ENCODE measurements at places on chromosomes 1 and 21. TPM values are rescaled to one million over a fixed set of nuclear protein-coding genes. Genes with fewer than 3 reads are reported as not detected.
A peak's percentile ranks its signal among the peaks of the same experiment; 100 is the strongest.

- H3K27me3 ChIP-seq, result peaks cover 2% of the 10 kb centered on the region
- DNase-seq, result peak; percentile 99
- peak within 1 kb of the TSS; percentile 92 for H3K27ac ChIP-seq
- peaks cover 9% of the 10 kb centered on the region for H3K36me3 ChIP-seq
Observed at GRCh38 chr1:3624200-3625136, at the start of gene TPRG1L. Gene TPRG1L, plus strand, starts transcription at chr1:3625015. Its CDS starts 58 bp downstream, at chr1:3625073.

DNA sequence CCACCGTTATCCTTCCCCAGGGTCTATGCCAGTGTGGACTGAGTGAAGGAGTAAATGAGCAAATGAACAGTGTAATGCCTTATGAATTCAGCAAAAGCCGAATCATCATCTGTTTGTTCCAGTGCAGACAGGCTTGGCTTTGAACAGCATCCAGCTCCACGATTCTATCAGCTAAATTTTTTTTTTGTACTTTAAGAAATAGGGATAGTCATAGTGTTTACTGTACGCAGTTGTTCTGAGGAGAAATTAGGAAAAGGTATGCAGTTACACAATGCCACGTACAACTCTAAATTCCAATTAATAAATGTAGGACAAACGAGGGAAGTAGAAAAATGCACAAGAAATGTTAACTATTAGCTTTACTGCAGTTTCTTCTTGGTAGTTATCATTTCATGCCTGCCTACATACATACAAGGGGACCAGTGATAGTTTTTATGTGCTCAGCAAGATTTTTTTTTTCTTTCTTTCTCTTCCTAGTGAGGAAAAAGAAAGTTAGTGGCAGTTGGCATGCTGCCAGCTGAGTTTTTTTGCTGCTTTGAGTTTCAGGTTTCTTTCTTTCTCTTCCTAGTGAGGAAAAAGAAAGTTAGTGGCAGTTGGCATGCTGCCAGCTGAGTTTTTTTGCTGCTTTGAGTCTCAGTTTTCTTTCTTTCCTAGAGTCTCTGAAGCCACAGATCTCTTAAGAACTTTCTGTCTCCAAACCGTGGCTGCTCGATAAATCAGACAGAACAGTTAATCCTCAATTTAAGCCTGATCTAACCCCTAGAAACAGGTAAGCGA lies at the start of gene IFI44L:
Gene IFI44L, plus strand, starts transcription at position 646 of the 777 bp plus-strand sequence. CDS start 7,468 bp downstream, outside the sequence.
- peaks cover 41% of the 10 kb centered on the region for H3K4me1 ChIP-seq
- H3K4me3 ChIP-seq, result peak within 1 kb of the TSS; percentile 62
- no peak for DNase-seq
- no peaks in the 10 kb centered on the region for H3K36me3 ChIP-seq

- DNase-seq, result no peak
- peak overlapping the region; percentile 87 for H3K4me3 ChIP-seq
- peaks cover 20% of the 10 kb centered on the region for H3K4me1 ChIP-seq
- peaks cover 9% of the 10 kb centered on the region for H3K27me3 ChIP-seq
- H3K36me3 ChIP-seq, result peaks cover 10% of the 10 kb centered on the region
Observed at GRCh38 chr1:222618880-222619596, 1.1 kb downstream of the MIA3 start.

DNA sequence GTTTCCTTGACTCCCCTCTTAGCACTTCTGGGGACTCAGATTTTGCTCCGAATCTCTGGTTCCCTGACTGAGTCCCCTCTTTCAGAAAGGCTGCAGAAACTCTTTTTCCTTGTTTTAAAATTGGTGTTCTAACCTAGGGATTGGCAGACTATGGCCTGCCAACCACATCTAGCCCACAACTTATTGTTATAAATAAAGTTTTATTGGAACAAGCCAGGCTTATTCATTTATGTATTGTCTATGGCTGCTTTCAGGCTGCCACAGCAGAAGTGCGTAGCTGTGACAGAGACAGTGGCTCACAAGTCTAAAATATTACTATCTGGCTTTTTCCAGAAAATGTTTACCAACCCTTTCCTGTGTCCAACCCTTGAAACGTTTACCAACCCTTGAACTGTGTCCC lies 81.7 kb downstream of the IER5 start:
- H3K36me3 ChIP-seq, result no peaks in the 10 kb centered on the region
- H3K4me3 ChIP-seq, result no peak overlapping the region
- H3K27me3 ChIP-seq, result peaks cover 8% of the 10 kb centered on the region
- peaks cover 3% of the 10 kb centered on the region for H3K4me1 ChIP-seq
- no peak overlapping the region for H3K27ac ChIP-seq

DNA sequence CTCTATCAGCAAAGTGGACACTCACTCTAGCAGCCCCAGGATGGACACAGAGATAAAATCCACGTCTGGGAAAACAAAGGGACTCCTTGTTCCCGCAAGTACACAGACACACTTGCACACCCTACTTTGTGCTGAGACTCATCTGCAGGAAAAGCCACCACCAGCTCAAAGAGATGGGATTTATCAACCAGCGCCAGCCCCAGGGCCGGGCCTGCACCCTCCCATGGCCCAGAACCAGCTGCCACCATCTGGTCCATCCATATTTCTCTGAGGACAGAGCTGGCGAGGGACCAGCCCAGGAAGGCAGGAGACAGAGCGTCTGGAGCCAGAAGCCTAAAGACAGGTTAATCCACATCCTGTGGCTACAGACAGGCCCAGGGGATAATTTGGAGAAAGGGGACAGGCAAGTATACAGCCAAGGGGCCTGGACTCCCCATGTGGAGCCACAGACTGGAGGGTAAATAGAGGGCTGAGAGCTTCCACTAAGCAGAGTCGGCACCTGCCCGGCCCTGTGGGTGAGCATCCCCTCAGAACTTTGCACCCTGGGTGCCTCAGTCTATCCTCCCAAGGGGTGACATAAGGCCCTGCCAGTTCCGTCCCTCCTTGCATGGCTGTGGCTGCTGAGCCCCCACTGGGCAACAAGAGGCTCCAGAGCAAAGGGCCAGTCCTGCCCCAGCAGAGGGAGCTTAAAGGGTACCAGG lies 233.9 kb downstream of the PTPRU start:
- H3K27ac ChIP-seq, result no peak overlapping the region
- no peaks in the 10 kb centered on the region for H3K36me3 ChIP-seq
- H3K4me3 ChIP-seq, result no peak overlapping the region
- DNase-seq, result no peak

DNA sequence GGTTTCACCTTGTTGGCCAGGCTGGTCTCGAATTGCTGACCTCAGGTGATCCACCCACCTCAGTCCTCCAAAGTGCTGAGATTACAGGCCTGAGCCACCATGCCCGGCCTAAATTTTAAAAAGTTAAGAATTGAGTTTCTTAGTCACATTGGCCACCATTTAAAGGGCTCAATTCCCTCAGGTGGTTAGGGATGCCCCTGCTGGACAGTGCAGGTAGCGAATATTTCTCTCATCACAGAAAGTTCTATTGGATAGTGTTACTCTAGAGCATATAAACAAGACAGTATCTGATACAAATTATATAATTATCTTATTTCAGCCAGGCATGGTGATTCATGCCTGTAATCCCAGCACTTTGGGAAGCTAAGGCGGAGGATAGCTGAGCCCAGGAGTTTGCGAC lies 320.2 kb downstream of the ZP4 start:
- H3K27ac ChIP-seq, result no peak overlapping the region
- H3K27me3 ChIP-seq, result peaks cover 7% of the 10 kb centered on the region
- no peaks in the 10 kb centered on the region for H3K36me3 ChIP-seq
- no peak overlapping the region for H3K4me3 ChIP-seq
- H3K4me1 ChIP-seq, result no peaks in the 10 kb centered on the region

- DNase-seq, result no peak
- no peaks in the 10 kb centered on the region for H3K36me3 ChIP-seq
- H3K4me1 ChIP-seq, result peaks cover 24% of the 10 kb centered on the region
- no peak overlapping the region for H3K27ac ChIP-seq
- H3K27me3 ChIP-seq, result no peaks in the 10 kb centered on the region
Observed at GRCh38 chr1:98098473-98098872, 177.6 kb upstream of the DPYD start.

DNA sequence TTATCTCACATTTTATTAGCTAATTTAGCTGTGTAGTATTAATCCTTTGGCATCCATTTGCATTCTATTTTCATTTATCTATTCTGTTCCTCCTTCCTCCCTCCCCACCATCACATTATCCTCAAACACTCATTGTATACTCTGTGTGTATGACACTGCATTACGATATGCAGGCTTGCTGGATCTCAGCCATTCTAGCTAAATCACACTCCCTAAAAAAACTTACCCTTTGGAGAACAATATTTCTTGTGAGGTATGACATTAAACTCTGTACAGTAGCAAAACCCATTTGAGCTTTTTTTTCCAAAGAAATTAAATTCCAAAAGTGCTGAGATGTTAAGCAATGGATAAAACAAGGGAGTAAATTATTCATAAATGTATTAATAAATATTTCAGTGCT lies 11.4 kb upstream of the RAB3GAP2 start:
- H3K4me1 ChIP-seq, result no peaks in the 10 kb centered on the region
- no peak overlapping the region for H3K4me3 ChIP-seq
- no peaks in the 10 kb centered on the region for H3K36me3 ChIP-seq
- H3K27ac ChIP-seq, result no peak overlapping the region
- DNase-seq, result no peak

- DNase-seq, result peak; percentile 69
- no peak overlapping the region for H3K4me3 ChIP-seq
- H3K4me1 ChIP-seq, result no peaks in the 10 kb centered on the region
- H3K27me3 ChIP-seq, result peaks cover 2% of the 10 kb centered on the region
Observed at GRCh38 chr1:190809312-190809711, 331.6 kb upstream of the BRINP3 start.

DNA sequence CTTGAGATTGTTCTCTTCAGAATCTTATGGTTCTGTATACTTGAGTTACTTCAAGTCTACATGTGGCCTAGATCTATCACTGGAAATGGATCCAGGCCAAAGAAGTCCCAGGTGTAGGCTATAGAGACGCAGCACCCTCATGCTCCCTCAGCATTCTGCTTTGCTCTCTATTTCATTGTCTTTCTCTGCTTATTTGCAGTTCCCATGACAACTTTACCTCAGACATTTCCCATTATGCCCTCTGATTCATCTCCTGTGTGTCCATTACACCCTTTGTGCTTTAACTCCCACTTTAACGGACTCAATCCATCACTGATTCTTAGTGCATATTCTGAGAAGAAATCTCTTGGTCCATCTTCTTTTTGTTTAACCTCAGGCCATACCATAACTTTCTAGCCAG lies 236.9 kb upstream of the NRIP1 start:
- no peak for DNase-seq
- H3K27ac ChIP-seq, result no peak overlapping the region
- no peaks in the 10 kb centered on the region for H3K36me3 ChIP-seq
- peaks cover 10% of the 10 kb centered on the region for H3K4me1 ChIP-seq
- H3K27me3 ChIP-seq, result no peaks in the 10 kb centered on the region
- H3K4me3 ChIP-seq, result no peak overlapping the region

DNA sequence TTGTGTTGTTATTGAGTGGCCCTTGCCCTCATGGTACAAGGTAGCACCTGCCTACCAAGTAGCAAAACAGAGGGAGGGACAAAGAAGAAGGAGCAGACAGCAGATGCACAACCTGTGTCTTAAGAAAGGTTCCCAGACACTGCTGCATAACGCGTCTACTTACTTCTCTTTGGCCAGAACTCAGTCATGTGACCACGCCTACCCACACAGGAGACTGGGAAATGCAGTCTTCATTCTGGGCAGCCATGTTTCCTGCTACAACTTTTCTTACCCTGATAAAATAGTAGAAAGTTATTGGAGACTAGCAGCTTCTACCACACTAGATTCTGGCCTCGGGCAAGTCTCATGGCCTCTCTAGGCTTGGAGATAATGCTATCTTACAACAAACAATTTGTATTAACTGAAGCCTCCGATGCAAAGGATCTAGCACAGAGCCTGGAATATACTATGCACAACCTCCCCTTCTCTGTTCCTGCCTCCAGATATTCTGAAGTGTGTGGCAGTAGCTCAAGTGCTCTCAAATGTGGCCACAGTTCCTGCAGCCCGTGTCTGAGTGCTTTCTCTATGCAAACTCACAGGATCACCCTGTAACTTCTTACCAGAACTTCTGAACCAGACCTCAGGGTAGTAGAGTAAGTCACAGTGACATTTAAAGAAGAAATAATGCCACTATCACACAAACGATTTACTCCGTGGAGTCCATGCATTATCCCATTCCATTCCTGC lies 34.1 kb upstream of the BTG2 start:
- H3K4me1 ChIP-seq, result peaks cover 32% of the 10 kb centered on the region
- H3K27me3 ChIP-seq, result no peaks in the 10 kb centered on the region
- no peak for DNase-seq

DNA sequence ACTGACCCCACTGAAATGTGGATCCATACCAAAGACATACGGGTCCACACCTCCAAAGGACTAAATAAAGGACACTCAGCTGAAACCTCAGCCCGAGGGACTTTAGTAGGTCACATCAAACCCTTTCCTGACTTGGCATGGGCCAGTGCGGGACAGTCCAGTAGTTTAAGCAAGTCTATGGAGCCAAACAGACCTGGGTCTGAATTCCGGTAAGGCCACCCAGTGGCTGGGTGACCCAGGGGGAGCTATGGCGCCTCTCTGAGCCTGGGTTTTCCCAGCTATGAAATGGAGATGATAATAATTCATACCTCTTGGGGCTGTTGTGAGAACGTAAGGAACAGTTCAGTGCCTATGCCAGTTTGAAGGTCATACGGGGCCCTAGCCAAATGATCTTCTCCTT lies 36.2 kb upstream of the ZBTB40 start:
- peaks cover 43% of the 10 kb centered on the region for H3K4me1 ChIP-seq
- no peak for DNase-seq
- no peak overlapping the region for H3K4me3 ChIP-seq
- H3K36me3 ChIP-seq, result peaks cover 3% of the 10 kb centered on the region

DNA sequence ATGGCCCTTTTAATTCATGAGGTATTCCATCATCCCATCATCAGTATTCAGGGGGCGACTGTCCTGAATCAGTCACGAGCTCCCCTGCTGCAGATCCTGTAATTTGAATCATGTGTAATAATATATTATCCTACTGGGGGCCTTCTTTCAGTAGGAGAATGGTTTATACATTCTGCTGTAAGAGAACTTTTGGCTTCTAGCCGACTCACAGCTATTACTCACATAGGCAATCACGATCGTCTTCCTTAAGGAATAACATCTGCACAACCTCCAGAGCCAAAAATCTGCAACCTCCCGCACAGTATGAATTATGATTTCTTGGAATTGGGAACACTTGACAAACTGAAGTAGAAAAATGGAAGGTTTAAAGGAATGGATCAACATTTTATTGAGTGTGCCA lies 343.0 kb downstream of the USP25 start:
- H3K36me3 ChIP-seq, result no peaks in the 10 kb centered on the region
- H3K4me3 ChIP-seq, result no peak overlapping the region
- H3K27ac ChIP-seq, result peak overlapping the region; percentile 30
- H3K27me3 ChIP-seq, result no peaks in the 10 kb centered on the region

GRCh38 chr21:43734131-43734927 lies 15.4 kb downstream of the PDXK start:
- H3K36me3 ChIP-seq, result peaks cover 10% of the 10 kb centered on the region
- H3K4me3 ChIP-seq, result peak overlapping the region; percentile 25
- H3K27ac ChIP-seq, result peak overlapping the region; percentile 89
- DNase-seq, result peak; percentile 92
- no peaks in the 10 kb centered on the region for H3K27me3 ChIP-seq

- H3K36me3 ChIP-seq, result peaks cover 49% of the 10 kb centered on the region
- no peak overlapping the region for H3K4me3 ChIP-seq
- H3K27ac ChIP-seq, result no peak overlapping the region
- DNase-seq, result no peak
Observed at GRCh38 chr1:228236744-228237143, 28.9 kb downstream of the OBSCN start.

The ZBTB8A gene
- 11.8 TPM for total RNA-seq

The FAM163A gene
- total RNA-seq, result not detected

The AMY1A gene
- total RNA-seq, result not detected

The RCAN3 gene
- total RNA-seq, result 14.5 TPM

The FLG2 gene
- not detected for total RNA-seq

The RNU1-1 gene
- total RNA-seq, result 1,438 TPM

The ESRRG gene
- total RNA-seq, result not detected

The ATAD3C gene
- 1.4 TPM for total RNA-seq

The CD247 gene
- not detected for total RNA-seq

The APOBEC4 gene
- not detected for total RNA-seq

The GJB4 gene
- not detected for total RNA-seq

The FLVCR1 gene
- 4.4 TPM for total RNA-seq

Data from chondrocyte (in vitro differentiated cells).